ENCODE measurements at places on chromosomes 3 and 15. TPM values are rescaled to one million over a fixed set of nuclear protein-coding genes. Genes with fewer than 3 reads are reported as not detected.

The C3orf20 gene
- total RNA-seq: 0.13 TPM

The TATDN2 gene
- total RNA-seq: 20.5 TPM

The ZIC4 gene
- 0.13 TPM for total RNA-seq

The RASA2 gene
- total RNA-seq: 22.1 TPM

The CCK gene
- total RNA-seq: not detected

The PLSCR5 gene
- total RNA-seq: not detected

The CLRN1 gene
- total RNA-seq: not detected

The SPATA12 gene
- not detected for total RNA-seq

The IL5RA gene
- not detected for total RNA-seq

The NDN gene
- total RNA-seq: 71.0 TPM

The SPATA16 gene
- not detected for total RNA-seq

The RPL14 gene
- total RNA-seq: 454 TPM

The LRRC31 gene
- total RNA-seq: not detected

The SI gene
- not detected for total RNA-seq

The KLF15 gene
- total RNA-seq: 2.2 TPM

The ROPN1 gene
- 0.22 TPM for total RNA-seq

The EPHB1 gene
- total RNA-seq: 0.52 TPM

The CHRFAM7A gene
- total RNA-seq: 4.3 TPM

The POPDC2 gene
- 0.65 TPM for total RNA-seq

The MUC4 gene
- not detected for total RNA-seq

The FBXO40 gene
- not detected for total RNA-seq

The SNAPC5 gene
- 15.0 TPM for total RNA-seq

The CGNL1 gene
- 4.7 TPM for total RNA-seq

The MNS1 gene
- 2.7 TPM for total RNA-seq

The HACL1 gene
- total RNA-seq: 31.2 TPM

The LRTM1 gene
- not detected for total RNA-seq

The HEMK1 gene
- 12.2 TPM for total RNA-seq

The CALML4 gene
- total RNA-seq: 2.2 TPM

The ACOX2 gene
- total RNA-seq: 3.2 TPM

The ITIH3 gene
- 0.11 TPM for total RNA-seq

Measured in articular chondrocyte of knee joint (primary cell).